ENCODE measurements at places on chromosomes 13 and 19. TPM values are rescaled to one million over a fixed set of nuclear protein-coding genes. Genes with fewer than 3 reads are reported as not detected.

DNA sequence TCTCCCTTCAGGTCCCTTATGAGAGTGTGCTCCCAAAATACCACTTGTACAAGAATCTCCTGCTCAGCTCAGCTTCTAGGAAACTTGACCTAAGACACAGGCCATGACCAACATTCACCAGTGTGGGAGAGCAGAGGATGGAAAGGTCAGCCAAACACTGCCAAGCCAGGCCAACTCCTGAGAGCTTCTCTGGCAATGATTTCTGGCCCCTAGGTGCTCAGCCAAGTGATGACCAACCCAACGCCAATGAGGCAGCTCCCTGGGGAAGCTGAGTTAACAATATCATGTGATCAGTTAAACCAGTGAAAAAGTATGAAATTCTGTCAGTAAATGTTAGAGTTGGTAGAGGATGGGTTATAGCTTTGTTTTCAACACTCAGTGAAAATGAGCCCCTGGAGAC is 49.1 kb upstream of the FLT1 start:
- DNase-seq, result no peak

DNA sequence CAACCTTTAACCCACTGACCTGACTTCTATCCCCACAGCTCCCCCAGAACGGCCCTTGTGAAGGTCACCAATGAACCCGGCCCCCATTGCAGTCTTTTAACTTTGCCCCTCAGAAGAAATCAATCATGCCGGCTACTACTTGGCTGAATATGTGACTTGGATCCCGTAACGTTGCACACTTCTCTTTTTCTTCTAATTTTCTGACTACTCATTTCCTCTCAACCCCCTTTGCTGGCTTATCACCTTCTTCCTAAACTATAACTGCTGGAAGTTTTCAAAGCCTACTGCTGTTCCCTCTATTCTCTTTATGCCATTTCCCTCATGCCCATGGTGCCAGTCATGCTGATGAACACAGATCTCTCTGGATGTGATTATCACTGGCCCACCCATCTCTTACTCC is 367.6 kb downstream of the DNAJC15 start:
- DNase-seq, result no peak

- DNase-seq, result no peak
These were observed 206.5 kb upstream of the TSHZ3 start for GRCh38 chr19:31555634-31556215.

DNA sequence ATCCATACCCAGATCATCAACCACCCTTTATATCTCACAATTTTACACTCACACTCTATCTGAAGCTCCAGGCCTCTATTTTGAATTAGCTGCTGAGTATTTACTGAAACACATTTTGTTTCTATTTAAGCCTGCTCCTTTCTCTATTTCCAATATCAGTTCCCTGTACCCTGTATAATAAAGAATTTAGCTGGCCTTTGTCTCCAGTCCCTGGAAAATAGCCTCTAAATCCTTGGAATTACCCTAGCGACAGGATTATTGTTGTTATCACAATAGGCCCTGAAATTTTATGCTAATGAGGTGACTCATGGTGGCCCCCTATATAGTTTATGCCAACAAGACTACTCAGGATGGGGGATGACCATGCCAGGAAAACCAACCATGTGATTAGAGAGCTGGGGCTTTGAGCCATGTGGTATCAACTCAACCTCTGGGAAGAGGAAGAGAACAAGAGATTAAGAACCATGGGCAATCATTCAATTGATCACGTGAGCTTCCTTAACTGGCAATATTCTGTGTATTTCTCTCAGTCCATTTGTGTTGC is 72.7 kb downstream of the KATNAL1 start:
- DNase-seq, result no peak

- DNase-seq, result no peak
These were observed 44.9 kb downstream of the RYR1 start for GRCh38 chr19:38478273-38478971.

- DNase-seq, result no peak
These were observed 256.1 kb upstream of the MAB21L1 start for GRCh38 chr13:35732565-35732964.

- DNase-seq, result no peak
These were observed 14.4 kb upstream of the RETN start for GRCh38 chr19:7654401-7654800.

DNA sequence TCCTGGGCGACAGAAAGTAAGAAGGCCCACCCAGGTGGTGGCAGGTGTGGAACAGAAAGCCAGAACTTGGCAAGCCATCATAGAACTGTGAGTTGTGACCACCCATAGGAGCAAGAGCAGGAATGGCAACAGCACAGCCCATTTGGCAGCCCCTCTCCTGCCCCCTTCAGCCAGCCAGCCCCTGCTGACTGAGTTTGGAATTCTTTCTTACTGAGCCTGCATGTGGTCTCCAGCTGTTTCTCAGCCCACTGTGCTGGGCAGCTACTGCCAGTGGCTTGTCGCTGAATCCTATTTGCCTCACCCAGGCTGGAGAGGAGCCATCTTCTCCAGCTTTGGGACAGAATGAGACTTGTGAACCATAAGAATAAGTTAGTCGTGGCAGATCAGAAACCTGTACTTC is 28.3 kb downstream of the CNMD start:
- no peak for DNase-seq

- DNase-seq, result no peak
These were observed 12.1 kb downstream of the AKAP11 start for GRCh38 chr13:42284068-42284467.

DNA sequence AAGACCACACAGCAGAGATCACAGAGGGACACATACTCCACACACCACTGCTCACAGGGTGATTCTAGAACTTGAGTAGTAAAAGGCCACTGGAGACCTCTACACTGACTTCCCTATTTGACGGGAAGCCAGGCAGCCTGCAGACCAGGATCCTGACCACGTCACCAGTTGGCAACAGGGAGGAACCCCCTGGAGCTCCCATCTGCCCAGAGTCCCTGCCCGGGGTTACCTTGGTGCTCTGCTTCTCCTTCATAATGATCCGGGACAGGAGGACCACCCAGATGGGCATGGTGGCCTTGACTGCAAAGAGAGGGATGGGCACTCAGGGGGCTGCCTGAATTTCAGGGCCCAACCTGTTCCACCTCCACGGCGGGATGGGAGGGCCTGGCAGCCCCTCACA is 932 bp downstream of the SLC35E1 start:
- DNase-seq, result no peak

GRCh38 chr13:24868874-24869273 is 104.9 kb downstream of the RNF17 start:
- no peak for DNase-seq

GRCh38 chr13:93559718-93560117 is 333.1 kb downstream of the GPC6 start:
- no peak for DNase-seq

GRCh38 chr19:47573071-47574026 is at the start of gene ZNF541:
ZNF541 (minus strand) TSS chr19:47573148; CDS start chr19:47555856, 17,292 bp downstream.
- peak; percentile 83 for DNase-seq

DNA sequence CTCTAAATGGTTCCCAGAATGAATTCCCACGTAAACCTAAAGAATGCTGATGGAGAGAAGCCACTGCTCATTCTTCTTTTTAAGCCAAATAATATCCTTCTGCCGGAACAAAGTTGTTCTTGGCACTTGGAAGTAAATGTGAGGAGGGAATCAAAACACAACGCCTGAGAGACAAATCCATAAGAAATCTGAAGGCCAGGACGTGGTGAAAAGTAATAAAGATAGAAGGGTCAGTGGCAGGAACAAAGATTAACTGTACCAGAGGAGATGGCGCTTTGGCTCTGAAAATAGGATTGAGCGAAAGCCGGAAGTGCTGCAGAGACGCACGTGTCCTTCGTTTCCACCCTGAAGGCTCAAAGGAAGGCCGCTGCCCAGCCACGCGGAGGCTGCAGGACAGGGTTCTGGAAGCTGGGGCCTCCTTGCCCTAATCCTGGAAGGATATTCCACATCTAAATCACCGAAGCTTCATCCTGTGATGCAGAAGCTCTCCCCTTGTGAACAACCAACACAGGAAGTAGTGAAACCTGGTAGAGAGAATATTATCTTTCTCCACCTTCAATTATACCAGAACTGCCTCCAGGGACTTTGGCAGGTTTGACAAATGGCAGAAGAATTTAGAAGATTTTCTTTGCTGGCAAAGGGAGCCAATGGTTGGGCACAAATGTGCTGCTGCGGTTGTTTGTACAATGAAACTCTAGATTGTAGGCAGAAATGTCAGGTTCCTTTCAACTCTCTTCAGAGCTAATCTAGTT is 214.6 kb upstream of the SERP2 start:
- no peak for DNase-seq

DNA sequence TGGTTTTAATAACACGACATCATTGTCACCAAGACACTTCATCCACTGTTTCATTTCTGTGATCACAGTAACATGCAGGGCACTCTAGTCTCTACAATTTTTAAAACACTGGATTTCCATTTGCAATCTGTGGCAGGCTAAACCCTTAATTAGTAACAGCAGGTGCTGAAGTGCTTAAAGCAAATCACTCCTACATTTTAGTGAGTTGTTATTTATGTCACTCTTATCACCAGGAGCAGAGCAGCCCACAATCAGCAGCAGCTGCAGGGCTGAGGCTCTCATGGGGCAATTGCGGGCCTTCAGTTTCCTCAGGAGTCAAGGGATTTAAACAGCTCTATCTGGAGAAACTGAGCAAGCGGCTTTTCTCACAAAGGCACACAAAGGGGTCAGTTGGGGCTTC is 1.6 kb downstream of the SOHLH2 start:
- no peak for DNase-seq

DNA sequence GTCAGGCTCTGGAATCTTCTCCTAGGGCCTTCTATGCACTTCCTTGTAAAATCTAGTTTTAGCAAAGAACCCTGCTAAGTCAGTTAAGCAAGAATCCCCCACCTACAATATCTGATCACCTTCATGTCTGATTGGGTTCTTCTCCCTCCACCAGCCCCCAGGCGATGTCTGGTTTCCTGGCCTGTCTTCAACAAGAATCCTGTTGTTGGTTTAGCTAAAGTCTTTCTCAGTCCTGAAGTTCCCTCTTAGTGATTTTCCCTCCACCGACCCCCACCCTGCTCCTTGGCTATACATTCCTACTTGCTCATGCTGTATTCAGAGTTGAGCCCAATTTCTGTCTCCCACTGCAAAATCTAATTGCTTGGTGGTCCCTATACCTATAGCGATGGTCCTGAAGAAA is 35.2 kb upstream of the SLC46A3 start:
- DNase-seq, result no peak

DNA sequence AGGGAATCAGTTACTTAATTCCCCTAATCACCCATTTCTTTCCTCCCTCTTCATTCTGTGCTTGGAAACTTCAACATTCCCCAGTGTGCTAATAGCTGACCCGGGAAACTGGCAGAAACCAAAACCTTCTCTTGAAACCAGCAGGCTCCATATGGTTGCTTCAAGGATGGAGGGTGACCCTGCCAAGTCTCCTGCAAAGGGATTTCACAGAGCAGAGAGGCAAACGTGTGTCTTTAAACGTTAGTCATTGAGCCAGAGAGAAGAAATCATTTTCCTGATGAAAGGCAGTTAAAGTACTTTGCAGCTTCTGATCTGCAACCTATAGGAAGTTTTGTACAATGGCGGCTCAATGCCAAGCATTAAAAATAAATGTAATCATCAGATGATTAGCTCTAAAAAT is 220.9 kb downstream of the POU4F1 start:
- DNase-seq, result no peak

- DNase-seq, result no peak
These were observed 6.9 kb upstream of the ZNF431 start for GRCh38 chr19:21134934-21135366.

DNA sequence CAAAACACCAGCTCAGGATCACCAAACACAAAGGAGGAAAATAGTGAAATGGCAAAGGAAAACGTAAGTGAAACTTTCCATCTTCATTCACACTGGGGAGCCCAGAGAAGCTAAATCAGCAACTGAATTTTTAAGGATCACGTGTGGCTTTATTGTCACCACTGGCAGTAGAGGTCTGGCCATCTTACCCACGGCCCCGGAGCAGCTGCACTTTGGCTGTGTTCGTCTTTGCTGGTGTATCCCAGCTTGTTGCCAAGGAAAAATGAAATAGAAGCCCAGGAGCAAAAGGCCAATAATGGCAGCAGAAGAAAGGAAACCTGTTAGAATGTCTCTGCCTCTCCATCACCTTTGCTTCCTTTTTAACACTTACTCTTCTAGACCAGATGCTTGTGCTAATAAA is 274.7 kb downstream of the FOXO1 start:
- no peak for DNase-seq

- no peak for DNase-seq
These were observed 83.4 kb downstream of the SOX1 start for GRCh38 chr13:112150352-112150751.

DNA sequence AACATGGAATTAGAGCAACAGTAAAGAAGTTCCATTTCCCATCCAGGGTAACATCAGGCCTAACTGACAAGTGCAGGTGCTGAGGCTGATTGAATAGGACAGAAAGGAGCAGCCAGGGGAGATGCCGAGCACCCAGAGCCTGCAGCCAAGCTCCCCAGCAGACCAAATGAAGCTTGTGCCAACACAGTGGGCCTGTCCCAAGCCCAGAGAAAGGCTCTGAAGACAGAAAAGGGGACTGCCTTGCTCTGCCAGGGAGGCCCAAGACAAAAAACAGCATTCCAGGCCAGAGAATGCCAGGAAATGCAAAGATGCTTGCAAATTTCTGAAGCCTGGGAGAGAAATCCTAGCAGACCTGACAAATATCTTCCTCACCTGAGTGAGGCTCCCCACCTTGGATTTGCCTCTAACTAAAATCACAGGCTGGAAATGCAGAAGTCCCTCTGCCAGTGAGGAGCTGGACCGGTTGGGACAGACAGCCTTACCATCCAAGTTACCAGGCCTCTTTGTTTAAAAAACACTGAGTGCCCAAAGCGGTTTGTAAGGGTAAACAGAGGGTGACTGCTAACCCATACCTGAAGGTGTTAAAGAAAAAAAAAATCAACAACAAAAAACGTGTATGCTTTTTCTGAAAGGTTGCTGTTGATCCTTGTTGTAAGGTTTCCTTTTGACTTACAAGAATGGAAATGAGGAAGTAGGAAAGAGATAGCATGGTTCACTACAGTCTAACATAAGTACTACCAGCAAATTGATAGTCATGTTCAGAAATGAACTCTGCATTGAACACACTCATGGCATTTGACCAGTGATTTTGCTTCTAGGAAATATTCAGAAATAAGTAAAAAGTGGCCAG is 11.8 kb upstream of the HMGB1 start:
- no peak for DNase-seq

- DNase-seq, result peak; percentile 97
These were observed 1.4 kb upstream of the RAVER1 start for GRCh38 chr19:10334588-10335351.

KLK12 gene
- total RNA-seq, result not detected

TSSK6 gene
- total RNA-seq, result 1.3 TPM

HCN2 gene
- total RNA-seq, result 0.27 TPM

SGCG gene
- total RNA-seq, result 1.3 TPM

CEACAM19 gene
- 23.4 TPM for total RNA-seq

NKG7 gene
- total RNA-seq, result 8.9 TPM

GRIN3B gene
- not detected for total RNA-seq

NLRP7 gene
- not detected for total RNA-seq

GIPR gene
- total RNA-seq, result 5.0 TPM

PEG3 gene
- total RNA-seq, result 14.4 TPM

KLK13 gene
- total RNA-seq, result 0.58 TPM

PDX1 gene
- not detected for total RNA-seq

ZNF439 gene
- total RNA-seq, result 12.7 TPM

HIPK4 gene
- 0.36 TPM for total RNA-seq

CASP14 gene
- total RNA-seq, result not detected
